ENCODE measurements at places on chromosomes 7 and 10. TPM values are rescaled to one million over a fixed set of nuclear protein-coding genes. Genes with fewer than 3 reads are reported as not detected.

The DUS4L gene
- total RNA-seq, result 6.7 TPM

The CLRN3 gene
- total RNA-seq, result 0.09 TPM

The DNAJC2 gene
- 17.1 TPM for total RNA-seq

The LIPA gene
- total RNA-seq, result 14.9 TPM

The ZCWPW1 gene
- total RNA-seq, result 0.85 TPM

The CRTAC1 gene
- total RNA-seq, result 0.28 TPM

The POLR1F gene
- total RNA-seq, result 21.6 TPM

The ATOH7 gene
- total RNA-seq, result not detected

The SLC18A3 gene
- total RNA-seq, result under 0.01 TPM

The CRPPA gene
- 0.85 TPM for total RNA-seq

The TRIL gene
- under 0.01 TPM for total RNA-seq

The RBM48 gene
- 9.9 TPM for total RNA-seq

The RAB19 gene
- total RNA-seq, result 0.27 TPM
